ENCODE measurements at places on chromosomes 16 and 17.

DNA sequence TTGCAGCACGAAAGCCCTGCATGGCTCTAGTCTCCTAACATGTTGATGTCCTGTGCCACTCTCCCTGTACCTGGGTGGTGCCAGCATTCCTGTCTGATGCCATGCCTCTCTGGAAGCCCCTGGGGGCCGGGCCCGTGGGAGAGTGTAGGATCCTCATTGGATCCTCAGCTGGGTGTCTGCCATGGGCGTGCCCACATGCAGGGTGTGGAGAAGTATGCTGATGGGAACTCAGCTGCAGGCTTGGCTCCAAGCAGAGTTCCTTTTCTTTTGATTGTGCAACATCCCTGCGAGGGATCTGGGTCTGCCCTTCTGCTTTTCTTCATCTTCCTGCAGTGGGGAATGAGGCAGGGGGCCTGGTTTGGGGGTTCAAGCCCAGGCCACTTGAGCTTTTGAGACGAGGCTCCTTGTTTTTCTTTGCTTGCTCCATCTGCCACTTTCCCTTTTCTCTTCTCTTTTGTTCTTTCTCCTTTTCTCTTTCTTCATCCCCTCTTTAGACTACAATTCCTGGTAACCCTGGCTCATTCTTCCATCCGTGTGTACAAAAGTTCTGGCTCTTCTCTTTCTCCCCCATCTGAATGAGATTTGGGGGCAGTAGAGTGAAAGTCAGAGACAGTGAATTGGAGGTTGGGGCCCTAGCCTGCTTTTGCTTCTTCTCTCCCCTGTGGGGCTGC lies 32.9 kb downstream of the KSR1 start:
- DNase-seq: no peak

DNA sequence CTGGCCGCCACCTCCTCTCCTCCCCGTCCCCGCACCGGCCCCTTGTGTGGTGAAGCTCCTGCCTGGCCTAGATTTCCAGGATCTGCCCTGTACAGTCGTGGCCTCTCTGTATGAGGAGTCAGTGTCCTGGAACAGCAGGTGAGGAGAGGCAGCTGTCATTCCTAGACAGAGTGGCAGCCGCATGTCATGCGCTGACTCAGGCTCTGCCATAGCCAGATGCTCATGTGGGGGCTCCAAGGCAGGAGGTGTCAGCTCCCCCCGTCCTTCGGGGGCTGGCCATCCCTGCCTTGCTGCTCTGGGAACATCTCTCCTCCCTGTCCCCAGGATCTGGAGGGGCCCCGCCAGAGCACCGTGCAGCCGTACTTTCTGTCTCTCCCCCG lies 60.4 kb downstream of the BAIAP2 start:
- no peak for DNase-seq

DNA sequence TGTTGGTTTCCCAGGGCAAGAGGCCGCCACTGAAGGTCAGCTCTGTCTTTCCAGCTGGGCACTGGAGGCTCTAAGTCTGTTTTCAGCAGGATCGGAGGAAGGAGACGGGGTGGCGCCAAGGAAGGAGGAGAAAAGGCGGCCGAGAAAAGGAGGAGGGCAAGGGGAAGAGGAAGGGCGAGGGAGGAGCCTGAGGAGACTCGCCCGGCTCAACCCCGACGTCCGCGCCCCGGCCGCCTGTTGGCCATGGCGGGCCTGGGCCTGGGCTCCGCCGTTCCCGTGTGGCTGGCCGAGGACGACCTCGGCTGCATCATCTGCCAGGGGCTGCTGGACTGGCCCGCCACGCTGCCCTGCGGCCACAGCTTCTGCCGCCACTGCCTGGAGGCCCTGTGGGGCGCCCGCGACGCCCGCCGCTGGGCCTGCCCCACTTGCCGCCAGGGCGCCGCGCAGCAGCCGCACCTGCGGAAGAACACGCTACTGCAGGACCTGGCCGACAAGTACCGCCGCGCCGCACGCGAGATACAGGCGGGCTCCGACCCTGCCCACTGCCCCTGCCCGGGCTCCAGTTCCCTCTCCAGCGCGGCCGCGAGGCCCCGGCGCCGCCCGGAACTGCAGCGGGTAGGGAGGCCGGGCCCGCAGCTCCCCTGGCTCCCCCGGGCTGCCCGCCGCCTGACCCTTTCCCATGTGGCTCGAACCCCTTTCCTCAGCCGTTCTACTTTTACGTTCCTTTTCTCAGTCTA lies at the start of gene RNF135:
RNF135 (plus strand) TSS at position 209 of the 737 bp plus-strand sequence; CDS start at position 244, 35 bp downstream.
- DNase-seq: peak; percentile 72

GRCh38 chr16:81817789-81818567 lies 38.9 kb downstream of the PLCG2 start:
- peak; percentile 63 for DNase-seq

DNA sequence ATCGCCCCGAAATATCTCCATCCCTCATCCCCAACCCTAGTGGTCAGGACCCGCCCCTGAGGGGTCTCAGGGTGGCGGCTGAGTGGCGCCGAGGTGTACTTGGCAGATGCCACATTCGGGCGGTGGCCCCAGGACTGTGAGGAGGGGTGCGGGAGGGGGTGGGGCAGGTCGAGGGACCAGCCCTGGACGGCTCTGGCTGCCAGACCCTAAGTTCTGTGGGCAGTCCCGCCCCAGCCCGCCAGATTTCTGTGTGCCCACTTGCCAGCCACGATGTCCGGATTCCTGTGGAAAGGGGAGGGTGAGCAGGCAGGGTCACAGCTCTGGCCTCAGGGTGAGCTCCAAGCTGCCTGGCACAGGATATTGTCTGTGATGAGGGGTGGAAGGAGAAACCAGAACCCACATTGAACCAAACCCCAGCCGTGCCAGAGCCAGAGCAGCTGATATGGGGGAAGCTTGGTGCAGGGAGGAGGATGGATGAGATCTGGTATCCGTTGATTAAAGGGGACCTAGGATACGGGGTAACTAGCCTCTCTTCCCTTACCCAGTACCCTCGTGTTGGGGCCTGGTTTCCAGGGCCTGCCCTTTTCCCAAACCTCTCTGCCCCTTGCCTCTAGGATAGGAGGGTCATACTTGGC lies 1.1 kb upstream of the CHAD start:
- DNase-seq: no peak

- no peak for DNase-seq
Observed at GRCh38 chr17:13589658-13590057, 12.1 kb downstream of the HS3ST3A1 start.

DNA sequence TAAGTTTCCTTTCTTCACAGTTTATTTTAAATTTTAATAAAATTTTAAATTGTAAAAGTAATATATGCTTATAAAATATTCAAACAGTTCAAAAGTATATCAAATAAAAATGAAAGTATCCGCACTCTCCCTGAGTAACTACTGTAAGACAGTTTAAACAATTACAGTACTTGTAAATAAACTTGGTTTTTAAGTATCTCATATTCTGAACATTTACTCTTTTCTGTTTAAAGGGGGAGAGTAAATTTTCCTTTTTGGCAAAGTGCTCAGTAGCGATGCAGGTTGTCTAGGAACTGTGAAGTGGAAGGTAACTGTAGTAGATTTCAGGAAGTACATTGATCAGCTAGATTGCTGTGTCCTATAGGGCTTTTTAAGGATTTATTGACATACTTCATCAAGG lies 28.8 kb downstream of the AATF start:
- DNase-seq: no peak

- no peak for DNase-seq
Observed at GRCh38 chr16:53752560-53752959, 48.6 kb downstream of the FTO start.

DNA sequence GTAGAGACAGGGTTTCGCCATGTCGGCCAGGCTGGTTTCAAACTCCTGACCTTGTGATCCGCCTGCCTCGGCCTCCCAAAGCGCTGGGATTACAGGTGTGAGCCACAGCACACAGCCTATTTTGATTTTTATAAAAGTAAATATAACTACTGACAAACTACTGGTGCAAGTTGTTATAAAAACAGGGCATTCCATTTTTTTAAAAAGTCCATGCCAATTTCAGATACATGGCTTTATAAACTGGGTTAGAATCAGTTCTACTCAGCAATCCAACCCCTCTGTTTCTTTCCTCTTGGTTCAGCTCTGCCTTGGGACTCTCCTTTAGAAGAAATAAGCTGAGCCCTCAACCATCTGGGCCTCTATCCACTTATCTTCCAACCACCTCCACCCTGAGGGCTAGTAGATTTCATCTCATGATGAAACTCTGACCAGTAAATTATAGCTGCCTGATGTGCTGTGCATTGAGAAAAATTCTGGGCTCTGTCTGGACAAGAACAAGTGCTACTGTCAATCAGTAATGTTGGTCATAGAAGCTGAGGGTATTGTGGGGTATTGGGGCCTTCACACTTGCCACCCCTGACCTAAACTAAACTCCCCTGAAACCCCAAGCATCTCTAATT lies 10.2 kb downstream of the RANBP10 start:
- DNase-seq: no peak

DNA sequence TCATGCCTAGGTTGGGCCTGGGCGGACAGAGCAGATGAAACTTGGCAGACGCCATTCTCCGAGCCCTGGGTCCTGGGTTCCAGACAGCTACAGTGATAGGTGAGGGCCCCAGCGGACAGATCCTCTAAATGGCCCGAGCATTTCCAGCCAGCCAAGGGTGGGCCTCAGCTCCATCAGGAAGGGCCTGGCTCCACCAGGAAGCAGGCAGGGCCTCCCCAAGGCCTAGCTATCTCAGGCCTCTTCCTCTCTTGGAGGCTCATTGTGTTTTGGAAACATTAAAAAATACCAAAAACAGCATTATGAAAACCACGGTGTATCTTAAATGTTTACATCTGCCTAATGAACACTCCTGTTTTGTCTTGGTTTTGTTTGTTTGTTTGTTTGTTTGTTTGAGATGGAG lies 38.2 kb upstream of the SBK1 start:
- DNase-seq: no peak

GRCh38 chr17:49971848-49972485 lies 3.0 kb downstream of the DLX4 start:
- no peak for DNase-seq

- DNase-seq: no peak
Observed at GRCh38 chr17:77915594-77916021, 42.9 kb upstream of the TNRC6C start.

DNA sequence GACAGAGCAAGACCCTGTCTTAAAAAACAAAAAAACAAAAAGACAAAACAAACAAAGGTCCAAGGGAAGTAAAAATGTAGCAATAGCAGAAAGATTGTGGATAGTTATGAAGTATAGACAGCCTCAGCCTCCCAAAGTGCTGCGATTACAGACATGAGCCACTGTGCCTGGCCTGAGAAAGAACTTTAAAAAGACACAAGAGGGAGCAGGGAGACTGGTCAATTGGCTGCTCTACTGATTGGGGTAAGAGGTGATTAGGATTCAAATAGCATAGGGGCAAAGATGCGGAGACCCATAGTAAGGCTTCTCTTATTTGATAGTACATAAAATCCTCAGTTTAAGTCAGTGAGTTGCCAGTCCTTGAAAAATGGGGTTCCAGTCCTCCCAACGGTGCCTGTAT lies 518.2 kb upstream of the GOT2 start:
- no peak for DNase-seq

DNA sequence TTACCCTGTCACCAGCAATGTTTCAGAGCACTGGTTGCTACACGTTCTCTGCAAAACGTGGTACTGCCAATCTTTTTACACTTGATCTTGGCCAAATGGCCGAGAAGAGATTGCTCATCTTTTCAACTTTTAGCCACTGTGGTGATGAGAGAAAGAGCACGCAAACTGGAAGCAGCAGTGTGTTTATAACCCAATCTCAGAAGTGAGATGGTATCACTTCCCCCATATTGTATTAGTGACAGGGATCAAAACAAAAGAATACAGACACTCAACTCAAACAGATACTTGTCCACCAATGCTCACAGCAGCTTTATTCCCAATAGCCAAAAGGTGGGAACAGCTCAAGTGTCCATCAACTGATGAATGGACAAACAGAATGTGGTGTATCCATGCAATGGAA lies 72.1 kb upstream of the FA2H start:
- DNase-seq: no peak

GRCh38 chr16:726438-727290 lies at the start of the genes CCDC78 and HAGHL:
Gene CCDC78, minus strand, starts transcription at chr16:726443. Its CDS starts 76 bp downstream, at chr16:726367.
Gene HAGHL, plus strand, starts transcription at chr16:727106. Its CDS starts 404 bp downstream, at chr16:727510.
- peak; percentile 78 for DNase-seq

GRCh38 chr17:72075995-72076677 lies 44.7 kb upstream of the SOX9 start:
- no peak for DNase-seq

- no peak for DNase-seq
Observed at GRCh38 chr16:87463722-87464690, 28.8 kb downstream of the ZCCHC14 start.

DNA sequence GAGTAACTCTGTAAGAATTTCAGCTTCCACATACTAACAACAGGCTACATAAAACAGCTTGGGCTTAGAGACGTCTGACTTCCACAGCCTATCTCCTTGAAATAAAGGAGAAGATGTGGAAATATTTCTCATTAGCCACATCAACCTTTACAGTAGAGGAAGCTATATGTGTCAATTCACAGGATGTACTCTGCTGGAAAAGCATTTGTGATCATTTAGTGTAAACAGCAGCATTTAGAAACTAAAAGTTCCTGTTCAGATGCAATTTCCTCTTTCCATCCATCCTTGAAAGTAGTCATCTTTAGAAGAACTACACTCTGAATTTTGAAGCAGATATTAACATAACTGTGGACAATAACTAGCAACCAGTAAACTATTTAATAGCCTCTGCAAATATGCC lies 46.2 kb downstream of the XPO6 start:
- peak; percentile 13 for DNase-seq

DNA sequence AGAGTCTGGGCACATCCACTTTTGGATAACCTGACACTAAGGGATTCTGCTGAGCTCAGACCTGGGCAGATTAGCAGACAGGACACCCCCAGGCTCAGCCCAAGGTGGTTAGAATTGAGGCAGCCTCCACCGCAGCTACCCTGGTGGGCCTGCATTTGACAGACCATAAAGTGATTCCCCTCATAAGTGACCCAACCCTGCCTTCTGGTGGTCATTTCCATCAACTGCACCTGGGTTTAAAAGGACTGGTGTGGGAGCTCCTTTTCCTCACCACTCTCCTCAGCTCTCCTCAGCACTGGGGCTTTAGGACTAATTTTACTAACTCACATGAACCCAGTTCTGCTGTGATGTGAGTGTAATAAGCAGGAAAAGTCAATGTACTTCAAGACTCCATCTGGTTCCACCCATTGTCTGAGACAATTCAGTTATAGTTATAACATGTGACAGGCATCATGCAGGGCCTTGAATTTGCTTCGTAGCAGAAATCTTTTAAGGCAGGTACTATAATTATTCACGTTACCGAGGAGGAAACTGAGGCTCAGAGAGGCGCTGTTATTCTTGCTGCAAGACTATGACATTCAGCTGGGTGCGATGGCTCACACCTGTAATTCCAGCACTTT lies 42.5 kb downstream of the MYH3 start:
- peak; percentile 54 for DNase-seq

GRCh38 chr17:78528541-78528940 lies 48.7 kb downstream of the DNAH17 start:
- no peak for DNase-seq

GRCh38 chr16:76800196-76800595 lies 390.8 kb upstream of the MON1B start:
- DNase-seq: no peak

GRCh38 chr17:81025065-81025740 lies 9.7 kb upstream of the BAIAP2 start:
- DNase-seq: no peak

DNA sequence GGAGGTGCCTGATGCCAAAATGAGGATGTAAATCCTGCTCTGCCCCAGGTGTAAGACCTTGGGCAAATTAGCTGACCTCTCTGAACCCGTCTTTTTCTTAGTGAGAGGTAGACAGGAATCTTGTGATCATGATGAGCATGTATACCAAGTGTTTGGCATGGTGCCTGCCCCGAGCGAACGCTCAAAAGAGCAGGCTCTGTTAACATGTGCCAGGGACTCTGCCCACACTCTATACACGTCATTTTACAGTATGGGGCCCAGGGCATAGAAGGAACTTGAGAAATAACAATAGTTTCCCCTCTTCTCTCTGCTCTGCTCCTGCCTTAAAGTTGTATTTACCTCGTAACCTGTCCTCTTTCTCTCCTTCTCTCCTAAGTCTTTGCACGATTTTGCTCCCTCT lies 9.3 kb upstream of the MAF start:
- DNase-seq: no peak

Measured in germinal center (tissue), 1 donor.